Stimulated activated naive B cell treated with anti-CD40 and anti-IgM and Interleukin-4, amounts not matched to agents 10 μg/mL and 1 μg/mL and 100 μg/mL, for 72 hours (primary cell): ENCODE measurements at places on chromosomes 3 and 15.

DNA sequence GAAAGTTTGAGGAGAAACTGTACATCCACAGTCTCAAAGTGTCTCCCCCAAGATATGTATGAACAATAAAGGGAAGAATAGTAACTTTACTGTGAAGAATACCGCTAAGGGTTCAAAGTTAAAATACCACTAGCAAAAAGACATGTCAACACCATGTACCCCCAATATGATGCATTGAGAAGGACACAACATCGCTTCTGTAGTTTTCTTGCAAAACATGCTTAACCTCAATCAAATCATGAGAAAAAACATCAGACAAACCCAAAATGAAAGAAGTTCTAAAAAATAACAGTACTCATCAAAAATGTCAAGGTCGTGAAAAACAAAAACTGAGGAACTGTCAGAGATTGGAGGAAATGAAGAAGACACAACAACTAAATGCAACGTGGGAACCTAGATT, 3.6 kb downstream of the HERC1 start:
- H3K4me3 ChIP-seq: peak overlapping the region; percentile 37
- H3K27ac ChIP-seq: no peak overlapping the region
- no peaks in the 10 kb centered on the region for H3K27me3 ChIP-seq
- DNase-seq: no peak

GRCh38 chr15:96501362-96501761, 170.9 kb downstream of the NR2F2 start:
- no peak overlapping the region for H3K4me3 ChIP-seq
- DNase-seq: no peak
- H3K27ac ChIP-seq: no peak overlapping the region

DNA sequence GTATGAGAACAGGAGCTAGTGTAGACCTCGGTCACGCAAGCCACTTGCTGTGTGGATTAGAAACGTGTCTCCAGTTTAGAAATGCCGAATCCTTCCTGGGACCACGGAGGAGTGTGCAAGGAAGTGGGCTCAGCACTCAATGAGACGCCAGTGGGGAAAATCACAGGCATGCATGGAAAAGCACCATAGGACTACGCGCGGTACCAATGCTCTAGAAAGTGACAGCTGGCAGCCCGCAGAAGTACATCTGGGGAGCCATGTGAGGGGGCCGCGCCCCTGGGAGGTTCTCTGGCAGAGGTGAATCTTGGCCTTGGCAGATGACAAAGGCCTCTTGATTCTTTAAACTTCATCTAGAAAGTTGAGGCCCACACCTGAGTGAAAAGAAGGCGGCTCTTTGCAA, 99.3 kb downstream of the LRRK1 start:
- no peak overlapping the region for H3K27ac ChIP-seq
- peaks cover 3% of the 10 kb centered on the region for H3K4me1 ChIP-seq
- H3K36me3 ChIP-seq: peaks cover 76% of the 10 kb centered on the region
- no peak overlapping the region for H3K4me3 ChIP-seq
- no peak for DNase-seq

- H3K27me3 ChIP-seq: peaks cover 30% of the 10 kb centered on the region
- peaks cover 6% of the 10 kb centered on the region for H3K4me1 ChIP-seq
- peak; percentile 61 for DNase-seq
- no peak within 1 kb of the TSS for H3K27ac ChIP-seq
Observed at GRCh38 chr15:82709421-82710207, at the start of gene AP3B2. Gene AP3B2, minus strand, starts transcription at chr15:82709875. Its CDS starts 169 bp downstream, at chr15:82709706.

DNA sequence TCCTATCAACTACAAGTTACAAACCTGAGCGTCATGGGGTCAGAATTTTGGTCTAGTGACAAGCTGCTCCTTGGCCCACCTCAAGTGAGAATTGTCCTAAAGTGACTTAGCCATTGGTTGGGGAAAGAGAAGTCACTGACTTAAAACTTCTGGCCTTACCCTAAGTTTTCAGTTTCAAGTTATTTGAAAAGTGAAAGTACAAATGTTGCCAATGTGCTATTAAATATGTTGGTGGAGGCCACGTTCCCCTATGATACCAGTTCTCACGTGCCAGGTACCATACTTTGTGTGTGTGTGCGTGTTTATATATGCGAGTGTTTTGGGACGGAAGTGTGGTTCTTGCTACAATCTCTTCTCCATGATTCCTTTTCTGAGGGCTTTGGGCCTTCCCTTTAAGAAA, 22.6 kb upstream of the RASGRP1 start:
- peaks cover 3% of the 10 kb centered on the region for H3K36me3 ChIP-seq
- H3K27ac ChIP-seq: peak overlapping the region; percentile 25
- DNase-seq: no peak

DNA sequence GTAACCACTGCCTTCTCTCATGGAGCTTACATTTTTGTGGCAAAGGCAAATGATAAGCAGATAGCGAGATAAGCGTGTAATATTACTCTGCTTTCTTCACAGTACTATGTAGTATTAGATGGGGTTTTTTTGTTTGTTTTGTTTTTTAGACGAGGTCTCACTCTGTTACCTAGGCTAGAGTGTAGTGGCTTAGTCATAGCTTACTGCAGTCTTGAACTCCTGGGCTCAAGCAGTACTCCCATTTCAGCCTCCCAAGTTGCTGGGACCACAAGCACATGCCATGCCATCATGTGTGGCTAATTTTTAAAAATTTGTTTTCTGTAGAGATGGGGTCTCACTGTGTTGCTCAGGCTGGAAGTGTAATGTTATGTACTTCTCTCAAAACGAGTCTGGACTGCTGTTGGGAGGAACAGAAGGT, 22.9 kb downstream of the MBNL1 start:
- peaks cover 32% of the 10 kb centered on the region for H3K4me1 ChIP-seq
- no peaks in the 10 kb centered on the region for H3K27me3 ChIP-seq
- H3K27ac ChIP-seq: peak overlapping the region; percentile 56
- H3K4me3 ChIP-seq: no peak overlapping the region
- DNase-seq: no peak

DNA sequence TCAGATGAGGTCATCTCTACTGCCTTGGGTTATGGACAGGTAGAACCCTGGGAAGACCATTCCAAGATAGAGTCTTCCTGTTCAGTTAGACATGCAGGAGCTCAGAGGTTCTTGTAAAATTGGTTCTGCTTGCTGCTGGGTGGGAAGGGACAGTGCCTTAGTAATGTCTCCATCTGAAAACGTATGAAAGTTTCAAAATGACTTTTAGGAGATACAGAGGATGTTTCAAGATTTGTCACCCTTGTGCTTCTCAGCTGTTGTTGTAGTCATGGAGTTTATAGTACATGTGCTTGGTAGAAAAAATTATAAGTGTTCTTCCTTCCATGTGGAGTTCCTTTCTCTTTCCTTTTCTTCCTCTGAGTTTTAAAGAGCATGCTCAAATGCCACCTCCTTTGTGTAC, 885.2 kb upstream of the CFAP20DC start:
- no peaks in the 10 kb centered on the region for H3K27me3 ChIP-seq
- H3K4me1 ChIP-seq: peaks cover 6% of the 10 kb centered on the region
- no peak for DNase-seq
- H3K4me3 ChIP-seq: no peak overlapping the region
- H3K36me3 ChIP-seq: no peaks in the 10 kb centered on the region

DNA sequence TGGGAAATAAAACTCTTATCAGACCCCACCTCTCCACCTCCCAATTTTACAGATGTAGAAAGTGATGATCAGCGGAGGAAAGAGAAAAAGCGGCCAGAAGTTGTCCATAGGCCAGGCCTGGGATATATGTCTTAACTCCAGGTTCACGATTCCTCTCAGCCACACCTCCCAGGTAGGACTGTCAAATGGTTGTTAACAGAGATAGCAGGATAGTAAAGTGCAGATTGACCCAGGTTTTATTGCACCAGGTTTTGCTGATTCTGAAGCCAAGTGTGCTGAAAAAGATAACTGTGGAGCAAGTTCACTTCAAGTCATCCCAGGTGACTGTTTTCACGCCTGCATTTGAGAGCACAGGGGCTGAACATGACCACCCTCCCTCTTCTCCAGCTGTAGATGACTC, 36.1 kb downstream of the LSM3 start:
- H3K4me1 ChIP-seq: no peaks in the 10 kb centered on the region
- H3K36me3 ChIP-seq: no peaks in the 10 kb centered on the region
- H3K27ac ChIP-seq: no peak overlapping the region
- DNase-seq: no peak
- H3K4me3 ChIP-seq: no peak overlapping the region

GRCh38 chr3:132786890-132787289, 64.7 kb upstream of the NPHP3 start:
- no peaks in the 10 kb centered on the region for H3K36me3 ChIP-seq
- no peaks in the 10 kb centered on the region for H3K27me3 ChIP-seq
- H3K27ac ChIP-seq: no peak overlapping the region

GRCh38 chr3:167318306-167318705, 61.8 kb downstream of the ZBBX start:
- H3K4me3 ChIP-seq: no peak overlapping the region
- DNase-seq: no peak
- H3K36me3 ChIP-seq: no peaks in the 10 kb centered on the region
- no peaks in the 10 kb centered on the region for H3K4me1 ChIP-seq
- no peaks in the 10 kb centered on the region for H3K27me3 ChIP-seq

DNA sequence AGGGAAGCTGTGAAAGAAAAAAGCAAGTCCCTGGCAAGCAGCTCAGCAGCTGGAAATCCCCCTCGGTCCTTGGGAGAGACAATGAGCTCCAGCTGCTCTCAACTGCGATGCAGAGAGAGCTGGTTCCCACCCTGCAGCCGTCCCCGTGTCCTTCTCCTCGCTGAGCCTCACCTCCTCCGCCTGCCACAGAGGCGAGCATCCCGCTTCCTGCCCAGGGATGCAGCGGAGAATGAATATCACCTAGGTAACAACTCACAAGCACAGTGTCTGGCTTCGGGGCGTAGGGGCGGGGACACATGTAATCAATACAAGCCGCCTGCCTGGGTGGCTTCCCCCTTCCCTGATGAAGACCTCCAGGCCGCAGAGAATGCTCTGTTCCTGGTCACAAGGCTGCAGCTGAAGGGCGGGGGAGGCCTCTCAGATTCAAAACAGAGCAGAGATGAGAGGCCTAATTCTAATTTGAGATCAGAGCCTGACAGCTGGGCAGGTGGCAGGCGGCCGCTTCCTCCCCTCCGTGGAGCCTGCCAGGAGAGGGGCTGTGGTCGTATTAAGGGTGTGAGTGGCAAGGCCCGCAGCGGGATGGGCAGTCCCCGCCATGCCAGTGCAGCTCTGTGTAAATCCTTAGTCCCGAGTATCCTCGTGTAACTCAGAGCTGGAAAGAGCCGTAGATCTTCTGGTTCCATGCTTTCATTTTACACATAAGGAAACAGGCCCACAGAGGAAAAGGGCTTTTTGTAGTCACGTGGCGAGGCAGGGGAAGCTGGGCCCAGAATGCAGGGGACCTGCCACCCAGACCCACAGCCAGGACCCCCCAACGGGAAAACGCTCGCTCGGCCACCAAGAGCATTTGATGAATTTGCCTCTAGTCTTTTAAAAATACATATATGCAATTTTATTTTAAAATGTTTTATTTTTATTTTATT, 24.3 kb downstream of the ZDHHC19 start:
- H3K27me3 ChIP-seq: no peaks in the 10 kb centered on the region
- peak overlapping the region; percentile 94 for H3K27ac ChIP-seq
- H3K36me3 ChIP-seq: no peaks in the 10 kb centered on the region
- peaks cover 36% of the 10 kb centered on the region for H3K4me1 ChIP-seq
- H3K4me3 ChIP-seq: peak overlapping the region; percentile 65
- no peak for DNase-seq

GRCh38 chr15:47870956-47871625, 153.8 kb downstream of the SEMA6D start:
- H3K4me1 ChIP-seq: no peaks in the 10 kb centered on the region
- no peak for DNase-seq
- no peak overlapping the region for H3K4me3 ChIP-seq
- H3K27ac ChIP-seq: no peak overlapping the region

GRCh38 chr3:170727754-170728153, 141.9 kb upstream of the SLC7A14 start:
- no peak for DNase-seq
- H3K27me3 ChIP-seq: peaks cover 7% of the 10 kb centered on the region
- H3K4me3 ChIP-seq: no peak overlapping the region
- no peaks in the 10 kb centered on the region for H3K36me3 ChIP-seq
- H3K27ac ChIP-seq: no peak overlapping the region
- no peaks in the 10 kb centered on the region for H3K4me1 ChIP-seq

DNA sequence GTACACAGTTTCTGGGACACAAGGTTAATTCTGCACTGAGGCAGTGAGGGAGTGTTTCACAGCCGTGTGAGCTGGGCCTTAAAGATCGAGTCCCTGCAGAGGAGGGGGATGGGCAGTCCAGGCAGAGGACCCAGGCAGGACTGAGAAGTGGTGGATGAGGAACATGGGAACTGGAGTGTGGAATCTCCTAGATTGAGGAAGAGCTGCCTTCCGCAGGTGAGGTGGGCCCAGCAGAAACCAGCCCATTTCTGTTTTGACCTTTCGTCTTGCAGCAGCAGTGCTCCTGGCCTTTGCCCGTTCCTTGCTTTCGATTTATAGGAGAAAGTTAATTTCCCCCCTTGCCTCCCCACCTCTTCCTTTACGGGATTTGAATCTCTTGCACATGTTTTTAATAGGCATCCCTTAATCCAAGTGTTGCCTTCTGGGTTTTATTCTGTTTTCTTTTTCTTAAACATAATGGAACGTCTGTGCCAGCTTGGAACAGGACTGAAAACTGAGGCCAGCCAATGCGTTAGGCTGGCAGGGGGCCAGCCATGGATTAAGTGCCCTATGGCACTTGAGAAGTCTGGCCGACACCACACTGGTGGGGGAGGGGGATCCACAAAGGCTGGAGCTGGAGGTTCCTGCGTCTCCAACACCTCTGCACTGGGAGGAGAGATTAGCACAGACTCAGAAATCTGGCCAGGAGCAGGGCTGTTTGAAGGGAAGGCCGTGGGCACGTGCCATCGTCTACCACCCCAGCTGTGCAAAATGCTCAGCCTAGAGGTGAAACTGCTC, 78.1 kb downstream of the AAGAB start:
- H3K4me3 ChIP-seq: no peak overlapping the region
- peak overlapping the region; percentile 72 for H3K27ac ChIP-seq
- no peaks in the 10 kb centered on the region for H3K27me3 ChIP-seq
- H3K4me1 ChIP-seq: peaks cover 64% of the 10 kb centered on the region
- peaks cover 47% of the 10 kb centered on the region for H3K36me3 ChIP-seq
